ENCODE measurements at places on chromosomes 3 and 15. TPM values are rescaled to one million over a fixed set of nuclear protein-coding genes. Genes with fewer than 3 reads are reported as not detected.

GRCh38 chr15:89829616-89830440 is 15.2 kb upstream of the ANPEP start:
- no peak for DNase-seq
- peaks cover 7% of the 10 kb centered on the region for H3K4me1 ChIP-seq
- H3K4me3 ChIP-seq = no peak overlapping the region
- peaks cover 10% of the 10 kb centered on the region for H3K36me3 ChIP-seq
- no peaks in the 10 kb centered on the region for H3K27me3 ChIP-seq

GRCh38 chr15:55942332-55942731 is 51.1 kb downstream of the NEDD4 start:
- no peaks in the 10 kb centered on the region for H3K4me1 ChIP-seq
- no peaks in the 10 kb centered on the region for H3K27me3 ChIP-seq
- no peak overlapping the region for H3K4me3 ChIP-seq
- DNase-seq = no peak
- no peak overlapping the region for H3K27ac ChIP-seq

CTNNB1 gene
- total RNA-seq = 403 TPM

GRCh38 chr3:99620976-99621375 is 17.4 kb upstream of the COL8A1 start:
- no peak overlapping the region for H3K4me3 ChIP-seq
- no peaks in the 10 kb centered on the region for H3K4me1 ChIP-seq
- H3K27me3 ChIP-seq = no peaks in the 10 kb centered on the region
- no peaks in the 10 kb centered on the region for H3K36me3 ChIP-seq

SQOR gene
- total RNA-seq = 500 TPM

CFAP91 gene
- 0.57 TPM for total RNA-seq

- H3K27ac ChIP-seq = no peak overlapping the region
- no peak for DNase-seq
- H3K4me3 ChIP-seq = no peak overlapping the region
- no peaks in the 10 kb centered on the region for H3K4me1 ChIP-seq
- H3K27me3 ChIP-seq = no peaks in the 10 kb centered on the region
Measured at GRCh38 chr15:37015035-37015434, 85.3 kb downstream of the MEIS2 start.

DNA sequence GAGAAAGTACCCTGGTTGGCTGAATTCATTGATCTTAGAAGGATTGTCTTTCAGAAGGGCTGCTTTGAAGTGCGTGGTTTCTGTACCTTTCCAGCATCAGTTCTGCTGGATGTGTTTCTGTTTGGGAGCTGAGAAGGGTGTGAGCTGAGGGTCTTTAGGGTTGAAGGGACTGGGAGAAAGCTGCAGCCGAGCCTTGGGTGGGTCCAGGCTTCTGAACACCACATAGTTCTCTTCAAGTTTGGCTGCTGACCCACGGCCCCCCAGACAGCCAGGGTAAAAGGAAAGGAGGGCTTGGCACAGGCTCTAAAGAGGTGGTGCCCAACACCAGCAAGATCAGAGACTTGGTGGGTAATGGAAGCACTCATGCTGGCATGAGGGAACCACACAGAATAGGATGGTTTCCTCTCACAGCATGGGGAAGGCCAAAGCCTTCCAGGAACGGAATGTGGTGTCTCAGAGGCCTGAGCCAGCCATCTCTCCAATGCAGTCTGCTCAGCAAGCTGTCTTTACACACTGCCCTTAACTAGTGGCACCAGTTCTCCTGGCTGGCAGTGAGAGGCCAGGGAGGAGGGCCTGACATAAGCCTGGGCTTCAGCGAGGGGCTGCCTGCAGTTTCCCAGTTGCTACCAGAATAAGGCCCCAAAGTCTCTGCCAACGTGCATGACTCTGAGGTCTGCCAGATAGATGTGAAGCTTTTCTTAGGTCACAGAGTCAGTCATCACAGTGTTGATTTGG is 239.0 kb upstream of the TRIM42 start:
- no peak overlapping the region for H3K4me3 ChIP-seq
- no peaks in the 10 kb centered on the region for H3K4me1 ChIP-seq
- no peak for DNase-seq
- H3K27ac ChIP-seq = no peak overlapping the region

DNA sequence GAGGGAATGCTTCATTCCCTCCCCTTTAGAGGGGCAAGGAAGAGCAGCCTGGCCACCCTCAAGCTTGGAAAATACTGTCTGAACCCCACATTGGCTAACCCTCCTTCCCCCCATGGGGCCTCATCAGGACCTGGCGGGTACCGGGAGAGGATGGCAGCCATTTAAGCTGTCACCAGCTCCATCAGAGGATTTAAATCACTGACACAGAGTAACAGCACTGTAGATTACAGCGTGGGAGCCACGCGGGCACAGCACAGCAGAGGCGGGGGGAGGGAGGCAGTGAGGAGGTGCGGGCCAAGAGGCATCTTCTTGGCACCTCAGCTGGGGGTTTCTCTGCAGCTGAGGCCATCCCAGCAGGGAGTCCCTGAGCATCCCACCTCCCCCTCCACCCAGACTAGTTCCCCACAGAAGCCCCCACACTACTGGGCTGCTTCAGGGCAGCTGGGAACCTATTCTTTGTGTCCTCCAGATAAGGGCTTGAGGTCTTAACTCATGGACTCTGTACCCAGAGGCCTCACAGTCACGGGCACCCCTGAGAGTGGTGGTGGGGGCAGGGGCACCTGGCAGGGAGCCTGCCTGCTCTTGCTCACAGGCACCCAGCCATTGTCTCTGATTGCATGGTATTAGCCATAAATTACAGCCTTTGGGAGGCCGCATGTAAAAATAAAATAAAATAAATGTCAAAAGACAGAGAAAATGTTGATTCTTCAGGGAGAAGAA is 21.9 kb upstream of the CACNA2D2 start:
- H3K4me3 ChIP-seq = no peak overlapping the region
- no peak for DNase-seq
- no peaks in the 10 kb centered on the region for H3K36me3 ChIP-seq
- no peaks in the 10 kb centered on the region for H3K4me1 ChIP-seq
- H3K27me3 ChIP-seq = no peaks in the 10 kb centered on the region

DNA sequence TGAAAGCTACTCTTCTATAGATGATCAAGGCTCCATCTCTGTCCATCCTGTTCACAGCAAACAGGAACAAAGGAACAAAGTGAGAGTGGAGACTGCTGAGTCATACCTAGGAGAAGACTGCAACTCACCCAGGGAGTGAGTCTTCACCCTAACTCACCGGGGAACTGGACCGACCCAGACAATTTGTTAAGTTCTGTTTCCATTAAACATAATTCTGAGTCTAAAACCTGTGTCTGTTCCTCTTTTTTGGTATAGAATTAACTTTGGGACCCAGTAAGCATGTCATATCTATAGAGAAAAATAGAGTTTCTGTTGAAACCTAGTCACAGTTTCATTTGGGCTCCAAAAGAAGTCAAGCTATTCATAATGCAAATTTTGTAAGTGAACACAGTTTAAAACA is 21.6 kb downstream of the CCDC80 start:
- no peak overlapping the region for H3K4me3 ChIP-seq
- H3K27ac ChIP-seq = no peak overlapping the region
- DNase-seq = no peak
- H3K36me3 ChIP-seq = no peaks in the 10 kb centered on the region

DNA sequence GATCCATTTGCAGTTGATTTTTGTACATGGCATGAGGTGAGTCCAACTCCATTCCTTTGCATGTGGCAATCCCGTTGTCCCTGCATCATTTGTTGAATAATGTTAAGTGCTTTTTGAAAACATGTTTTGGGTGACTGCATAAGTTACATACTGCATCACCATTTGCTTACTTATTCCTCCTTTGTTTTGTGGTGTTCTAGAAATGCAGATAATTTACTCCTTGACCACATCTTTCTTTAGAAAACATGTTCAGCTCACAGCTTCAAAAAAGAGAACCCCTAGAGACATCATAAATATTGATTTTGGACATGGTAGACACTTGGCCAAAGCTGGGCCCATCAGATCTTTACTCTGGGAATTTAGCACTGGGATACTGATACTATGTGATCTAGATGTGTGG is 135.3 kb upstream of the DAZL start:
- no peaks in the 10 kb centered on the region for H3K4me1 ChIP-seq
- no peak overlapping the region for H3K27ac ChIP-seq
- H3K4me3 ChIP-seq = no peak overlapping the region
- H3K27me3 ChIP-seq = no peaks in the 10 kb centered on the region

GRCh38 chr3:128804017-128804810 is 75.2 kb upstream of the ACAD9 start:
- H3K4me1 ChIP-seq = peaks cover 11% of the 10 kb centered on the region
- peak overlapping the region; percentile 12 for H3K4me3 ChIP-seq
- H3K27me3 ChIP-seq = no peaks in the 10 kb centered on the region

ESYT3 gene
- 0.89 TPM for total RNA-seq

- H3K27me3 ChIP-seq = no peaks in the 10 kb centered on the region
- no peak overlapping the region for H3K27ac ChIP-seq
- no peak for DNase-seq
- H3K4me1 ChIP-seq = no peaks in the 10 kb centered on the region
- no peak overlapping the region for H3K4me3 ChIP-seq
- H3K36me3 ChIP-seq = no peaks in the 10 kb centered on the region
Measured at GRCh38 chr3:168618827-168619470, 523.2 kb upstream of the GOLIM4 start.

DNA sequence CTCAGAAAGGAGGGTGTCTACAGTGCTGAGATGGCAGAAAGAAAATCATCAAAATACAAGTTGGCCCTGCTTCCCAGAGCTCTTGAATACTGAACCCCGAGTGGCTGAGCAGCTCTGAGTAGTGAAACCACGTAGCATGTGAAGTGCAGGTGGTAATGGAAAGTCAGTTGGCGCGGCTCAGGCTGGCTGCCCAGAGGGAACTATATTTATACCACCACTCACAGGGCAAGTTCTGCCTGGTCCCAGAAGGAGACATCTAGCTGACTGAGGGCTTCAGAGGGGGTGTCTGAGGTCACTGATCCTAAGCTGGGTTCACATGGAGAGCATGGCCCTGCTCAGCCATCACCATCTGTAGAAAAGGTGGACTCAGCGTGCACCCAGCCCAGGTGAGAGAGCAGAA is 129.6 kb upstream of the AGBL1 start:
- H3K4me1 ChIP-seq = no peaks in the 10 kb centered on the region
- H3K27ac ChIP-seq = no peak overlapping the region
- H3K27me3 ChIP-seq = no peaks in the 10 kb centered on the region
- no peak for DNase-seq
- H3K4me3 ChIP-seq = no peak overlapping the region

GRCh38 chr3:132231633-132232032 is 85.6 kb upstream of the ACP3 start:
- H3K27ac ChIP-seq = no peak overlapping the region
- no peak for DNase-seq
- no peaks in the 10 kb centered on the region for H3K27me3 ChIP-seq

DNA sequence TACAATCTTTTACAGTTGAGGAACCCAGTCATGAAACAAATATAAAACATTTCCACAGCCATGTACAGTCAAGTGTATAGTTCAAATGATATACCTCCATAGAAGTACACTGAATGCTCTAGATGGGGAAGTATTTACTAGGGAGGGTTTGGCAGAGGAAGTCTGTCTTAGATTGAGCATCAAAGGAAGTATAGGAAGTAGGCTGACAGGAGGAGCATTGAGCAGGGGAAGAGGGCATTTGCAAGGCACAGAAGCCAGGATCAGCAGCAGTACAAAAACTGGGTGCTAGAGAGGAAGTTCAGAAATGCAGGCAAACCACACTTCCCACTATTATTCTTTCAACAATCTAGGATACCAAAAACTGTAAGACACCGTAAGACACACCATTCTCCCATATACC is 122.6 kb downstream of the ANO10 start:
- H3K36me3 ChIP-seq = no peaks in the 10 kb centered on the region
- H3K27ac ChIP-seq = no peak overlapping the region
- DNase-seq = no peak
- H3K4me3 ChIP-seq = no peak overlapping the region
- no peaks in the 10 kb centered on the region for H3K4me1 ChIP-seq

- no peak for DNase-seq
- peak overlapping the region; percentile 29 for H3K4me3 ChIP-seq
- no peak overlapping the region for H3K27ac ChIP-seq
- no peaks in the 10 kb centered on the region for H3K36me3 ChIP-seq
- peaks cover 9% of the 10 kb centered on the region for H3K4me1 ChIP-seq
Measured at GRCh38 chr15:89358435-89358754, 23.8 kb upstream of the POLG start.

GRCh38 chr3:171289291-171289690 is 170.9 kb downstream of the TNIK start:
- no peak overlapping the region for H3K27ac ChIP-seq
- H3K36me3 ChIP-seq = no peaks in the 10 kb centered on the region
- DNase-seq = no peak
- H3K4me3 ChIP-seq = no peak overlapping the region
- H3K4me1 ChIP-seq = no peaks in the 10 kb centered on the region
- H3K27me3 ChIP-seq = no peaks in the 10 kb centered on the region

RASA2 gene
- total RNA-seq = 12.0 TPM

- no peak overlapping the region for H3K27ac ChIP-seq
- no peaks in the 10 kb centered on the region for H3K36me3 ChIP-seq
- no peak for DNase-seq
- H3K27me3 ChIP-seq = no peaks in the 10 kb centered on the region
- no peaks in the 10 kb centered on the region for H3K4me1 ChIP-seq
- no peak overlapping the region for H3K4me3 ChIP-seq
Measured at GRCh38 chr3:82461049-82461889, 699.8 kb upstream of the GBE1 start.

DNA sequence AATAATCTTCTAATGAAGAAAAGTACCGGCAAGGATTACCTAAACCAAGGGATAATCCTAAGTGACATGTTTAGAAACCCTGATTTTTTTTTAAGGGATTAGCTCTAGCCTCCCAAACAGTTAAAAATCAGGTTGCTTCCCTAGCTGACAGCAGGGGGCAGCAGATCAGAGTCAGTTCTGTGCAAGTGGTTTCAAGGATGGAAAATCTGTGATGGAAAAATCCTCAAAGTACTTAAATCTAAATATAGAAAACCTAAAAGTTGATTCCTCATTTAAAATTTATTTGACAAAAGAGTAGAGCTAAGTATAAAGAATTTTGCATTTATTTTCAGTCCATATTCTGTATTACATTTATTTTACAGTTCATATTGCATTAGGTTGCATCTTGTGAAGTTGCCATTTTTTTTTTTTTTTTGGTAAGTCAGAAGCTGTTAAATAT is 107.6 kb downstream of the PEX5L start:
- H3K27me3 ChIP-seq = no peaks in the 10 kb centered on the region
- no peaks in the 10 kb centered on the region for H3K4me1 ChIP-seq
- no peaks in the 10 kb centered on the region for H3K36me3 ChIP-seq
- DNase-seq = peak; percentile 30

SNX4 gene
- total RNA-seq = 59.7 TPM

- no peaks in the 10 kb centered on the region for H3K27me3 ChIP-seq
- DNase-seq = no peak
- no peaks in the 10 kb centered on the region for H3K36me3 ChIP-seq
- H3K27ac ChIP-seq = no peak overlapping the region
- no peak overlapping the region for H3K4me3 ChIP-seq
Measured at GRCh38 chr15:69072906-69073305, 58.4 kb downstream of the NOX5 start.

DNA sequence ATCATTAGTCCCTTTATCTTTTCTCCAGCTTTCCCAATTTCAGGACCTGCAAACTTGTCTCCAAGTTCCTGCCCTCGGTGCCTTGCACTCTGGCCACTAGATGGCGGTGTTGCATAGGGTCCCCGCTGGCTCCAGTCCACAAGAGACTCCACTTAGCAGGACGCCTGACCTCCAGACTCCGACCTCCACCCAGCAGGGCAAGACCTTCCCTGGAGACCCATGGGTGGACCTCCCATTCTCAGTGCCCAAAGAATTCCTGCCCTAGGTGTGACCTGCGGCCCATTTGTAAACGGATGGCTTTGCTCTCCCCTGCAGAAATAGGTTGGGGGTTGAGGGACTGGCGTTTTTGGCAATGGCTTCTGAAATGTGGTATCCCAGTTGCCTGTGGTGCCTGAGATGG is 82.6 kb downstream of the LSM3 start:
- peak; percentile 88 for DNase-seq
- no peak overlapping the region for H3K4me3 ChIP-seq
- H3K27ac ChIP-seq = no peak overlapping the region

RHCG gene
- total RNA-seq = 0.67 TPM
